ENCODE measurements at places on chromosomes 5 and 9. TPM values are rescaled to one million over a fixed set of nuclear protein-coding genes. Genes with fewer than 3 reads are reported as not detected.

- DNase-seq, result no peak
Measured at GRCh38 chr5:178113841-178114324, 551 bp downstream of the N4BP3 start.

GRCh38 chr5:167208911-167209310 lies 1082.5 kb upstream of the WWC1 start:
- peak; percentile 4 for DNase-seq

DNA sequence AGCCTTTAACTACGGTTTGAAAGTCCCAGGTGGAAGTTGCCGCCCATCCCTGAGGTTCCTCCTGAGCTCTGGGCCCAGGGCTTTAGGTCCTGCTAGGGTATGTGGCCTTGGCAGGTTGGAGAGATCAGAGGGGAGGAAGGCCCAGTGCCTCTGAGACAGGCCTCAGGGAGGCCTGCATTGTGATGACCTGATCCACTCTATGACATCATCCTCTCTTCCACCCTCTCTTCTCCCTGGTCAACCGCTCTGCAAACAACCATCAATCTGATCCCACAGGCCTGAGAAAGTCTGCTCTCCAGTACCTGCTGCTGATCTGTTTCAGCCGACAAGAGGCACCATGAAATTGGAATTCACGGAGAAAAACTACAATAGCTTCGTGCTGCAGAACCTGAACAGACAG lies at the start of gene CCIN:
Gene CCIN (plus strand): TSS at position 223 of the 400 bp plus-strand sequence. CDS start 115 bp downstream, at position 338.
- DNase-seq, result no peak

DNA sequence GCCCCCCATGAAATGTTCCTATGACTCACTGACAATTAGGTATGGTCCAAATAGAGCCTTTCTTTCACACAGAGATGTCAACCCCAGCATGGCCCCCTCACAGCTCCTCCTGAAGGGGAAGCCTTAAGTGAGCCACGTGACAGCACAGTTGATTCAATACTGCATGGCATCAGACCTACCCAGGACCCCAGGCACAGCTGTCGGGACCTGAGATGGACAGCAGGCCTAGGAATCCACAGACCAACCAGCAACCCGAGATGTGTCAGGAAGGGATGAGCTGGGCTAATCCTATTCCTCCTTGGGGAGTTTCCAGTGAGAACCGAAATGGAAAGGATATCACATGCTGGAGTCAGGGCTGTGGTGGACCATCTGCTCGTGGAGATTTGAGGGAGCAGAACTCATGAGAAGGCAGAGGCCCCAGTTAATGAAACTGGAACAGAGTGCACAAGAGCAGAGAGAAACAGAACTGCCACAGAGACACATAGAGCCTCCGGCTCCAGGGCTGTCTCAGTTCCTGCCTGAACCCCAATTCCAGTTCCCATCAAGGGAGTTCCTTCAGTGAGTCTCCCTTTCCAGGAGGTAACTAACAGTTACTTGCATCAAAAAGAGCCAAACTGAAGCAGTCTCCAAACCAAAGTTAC lies 42.1 kb upstream of the SMIM23 start:
- no peak for DNase-seq

- DNase-seq, result no peak
Measured at GRCh38 chr5:149708981-149709594, 21.0 kb upstream of the PPARGC1B start.

DNA sequence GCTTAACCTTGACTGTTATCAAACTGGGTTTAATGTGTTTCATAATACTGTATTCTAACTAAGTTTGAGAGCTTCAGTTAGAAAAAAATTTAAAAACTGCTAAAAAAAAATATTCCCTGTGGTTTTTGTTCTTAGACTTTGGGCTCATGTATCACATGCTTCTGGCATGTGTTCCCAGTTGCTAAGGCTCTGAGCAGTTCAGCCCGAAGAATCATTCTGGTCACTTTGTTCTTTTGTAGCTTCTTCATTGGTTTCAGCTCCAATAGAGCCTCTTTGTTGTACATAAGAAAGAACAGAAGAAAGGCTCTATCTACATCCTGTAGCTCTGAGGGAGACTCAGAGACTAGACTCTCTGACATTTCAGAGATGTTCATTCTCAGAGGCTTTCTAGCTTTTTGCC lies 25.6 kb downstream of the KCNN2 start:
- DNase-seq, result no peak

GRCh38 chr5:84436866-84437265 lies 52.2 kb upstream of the EDIL3 start:
- DNase-seq, result peak; percentile 5

DNA sequence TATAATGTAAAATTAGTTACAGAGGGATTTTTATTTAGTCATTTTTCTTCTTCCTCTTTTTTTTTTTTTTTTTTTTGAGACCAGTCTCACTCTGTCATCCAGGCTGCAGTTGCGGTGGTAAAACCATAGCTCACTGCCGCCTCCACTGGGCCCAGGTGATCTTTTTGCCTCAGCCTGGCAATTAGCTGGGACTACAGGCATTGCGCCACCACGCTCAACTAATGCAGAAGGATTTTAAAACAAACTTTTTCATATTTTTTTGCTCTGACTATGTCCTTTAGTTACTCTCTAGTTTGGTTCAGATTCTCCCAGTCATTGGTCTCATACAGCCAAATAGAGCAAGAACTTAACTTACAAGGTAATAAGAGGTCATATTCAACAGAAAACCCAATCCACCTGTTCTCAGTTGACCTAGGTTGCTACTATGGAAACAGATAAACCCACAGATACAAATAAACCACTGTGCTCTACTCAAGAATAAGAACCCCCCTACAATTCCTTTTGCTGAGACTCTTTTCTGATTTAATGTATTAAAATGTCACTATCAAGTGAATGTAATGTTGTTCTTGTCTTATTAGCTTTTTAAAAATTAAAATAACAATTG lies 50.1 kb upstream of the TTC39B start:
- DNase-seq, result no peak

Gene IRGM
- not detected for total RNA-seq

Gene C6
- total RNA-seq, result not detected

Gene MOB3B
- total RNA-seq, result 2.6 TPM

Measured in PC-3 (cell line).